ENCODE measurements at places on chromosomes 4 and X. TPM values are rescaled to one million over a fixed set of nuclear protein-coding genes. Genes with fewer than 3 reads are reported as not detected.

Gene PRR27
- not detected for total RNA-seq

Gene MBNL3
- total RNA-seq: 6.8 TPM

Gene KLHL4
- 0.27 TPM for total RNA-seq

Gene APELA
- total RNA-seq: not detected

Gene FGF2
- 3.3 TPM for total RNA-seq

Gene MMRN1
- not detected for total RNA-seq

Gene PRICKLE3
- 21.5 TPM for total RNA-seq
